ENCODE measurements at places on chromosomes 13 and 19.

- no peak for DNase-seq
Measured at GRCh38 chr19:1514295-1514661, 1.5 kb upstream of the ADAMTSL5 start.

DNA sequence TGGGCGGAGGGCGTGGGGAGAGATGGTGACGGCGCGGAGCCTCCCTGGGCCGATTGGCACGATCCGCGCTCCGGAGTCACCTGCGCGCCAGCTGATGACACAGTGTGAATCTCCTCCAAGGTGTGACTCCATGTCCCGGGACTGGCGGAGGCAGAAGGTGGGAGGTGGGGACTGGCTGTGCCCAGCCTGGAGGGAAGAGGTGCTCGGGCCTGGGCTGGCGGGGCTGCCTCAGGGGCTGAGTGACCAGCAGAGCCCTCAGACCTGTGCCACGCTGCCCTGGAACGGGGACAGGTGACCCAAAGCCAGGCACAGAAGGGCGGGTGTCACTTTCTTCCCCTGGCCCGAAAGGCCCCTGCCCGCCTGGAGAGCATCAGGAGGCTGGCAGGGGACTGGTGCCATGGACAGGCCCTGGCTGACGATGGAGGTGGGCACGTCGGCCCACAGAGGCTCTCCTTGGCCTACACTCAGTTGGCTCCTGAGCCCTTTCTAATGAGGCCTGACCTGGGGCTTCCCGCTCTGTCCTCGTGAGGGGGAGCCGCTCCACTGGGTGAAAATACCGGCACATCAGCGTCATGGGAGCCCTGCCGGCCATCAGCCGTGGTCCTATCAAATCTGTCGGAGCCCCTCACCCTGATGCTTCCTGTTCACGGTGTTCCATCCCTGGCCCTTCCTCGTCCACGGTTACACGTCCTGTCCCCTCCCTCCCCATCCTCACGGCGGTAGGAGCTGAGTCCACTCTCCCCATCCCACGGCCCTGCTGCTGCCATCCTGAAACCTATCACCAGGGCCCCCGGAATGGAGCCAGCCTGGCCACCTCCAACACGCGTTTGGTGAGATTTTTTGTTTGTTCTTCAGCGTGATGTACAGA, 75.6 kb downstream of the SPACA7 start:
- DNase-seq, result no peak

GRCh38 chr19:44539236-44539826, 9.9 kb upstream of the CEACAM20 start:
- DNase-seq, result no peak

DNA sequence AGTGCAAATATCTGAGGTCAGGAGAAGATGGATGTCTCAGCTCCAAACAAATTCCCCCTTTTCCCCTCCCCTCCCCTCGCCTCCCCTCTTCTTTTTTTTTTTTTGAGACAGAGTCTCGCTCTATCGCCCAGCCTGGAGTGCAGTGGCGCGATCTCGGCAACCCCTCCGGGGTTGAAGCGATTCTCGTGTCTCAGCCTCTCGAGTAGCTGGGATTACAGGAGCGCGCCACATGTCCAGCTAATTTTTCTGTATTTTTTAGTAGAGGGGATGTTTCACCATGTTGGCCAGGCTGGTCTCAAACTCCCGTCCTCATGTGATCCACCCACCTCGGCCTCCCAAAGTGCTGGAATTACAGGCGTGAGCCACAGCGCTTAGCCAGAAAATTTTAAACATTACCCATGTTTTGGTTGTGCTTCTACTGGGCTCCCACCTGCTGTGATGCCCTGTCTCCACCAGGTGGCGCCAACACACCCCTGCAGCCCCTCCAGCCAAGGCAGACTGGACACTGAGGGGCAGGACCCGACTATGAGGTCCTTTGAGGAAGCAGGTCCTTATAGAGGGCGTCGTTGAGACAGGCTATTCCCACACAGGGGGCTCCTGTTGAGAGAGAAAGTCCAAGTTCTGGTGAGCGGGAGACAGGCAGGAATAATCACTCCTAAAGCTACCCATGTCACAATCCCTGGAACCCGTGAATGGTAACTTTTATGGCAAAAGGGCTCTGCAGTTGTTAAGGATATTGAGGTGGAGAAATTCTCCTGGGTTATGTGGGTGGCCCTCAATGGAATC, 6.3 kb downstream of the ERICH4 start:
- DNase-seq, result peak; percentile 73

DNA sequence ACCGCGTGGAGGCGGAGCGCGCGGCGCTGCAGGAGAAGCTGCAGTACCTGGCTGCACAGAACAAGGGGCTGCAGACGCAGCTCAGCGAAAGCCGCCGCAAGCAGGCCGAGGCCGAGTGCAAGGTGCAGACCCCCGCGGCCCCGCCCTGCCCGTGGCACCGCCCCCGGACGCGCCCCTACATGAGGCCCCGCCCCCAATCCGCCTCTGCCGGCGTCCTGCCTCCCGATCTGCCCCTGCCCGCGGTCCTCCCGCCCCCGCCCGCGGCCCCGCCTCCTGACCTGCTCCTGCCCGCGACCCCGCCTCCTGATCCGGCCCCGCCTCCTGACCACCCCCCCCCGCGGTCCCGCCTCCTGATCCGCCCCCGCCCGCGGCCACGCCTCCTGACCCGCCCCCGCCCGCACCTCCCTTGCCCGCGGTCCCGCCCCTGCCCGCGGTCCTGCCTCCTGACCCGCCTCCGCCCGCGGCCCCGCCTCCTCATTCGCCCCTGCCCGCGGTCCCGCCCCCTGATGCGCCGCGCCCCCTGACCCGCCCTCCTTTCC, 11.7 kb downstream of the PRR36 start:
- no peak for DNase-seq

DNA sequence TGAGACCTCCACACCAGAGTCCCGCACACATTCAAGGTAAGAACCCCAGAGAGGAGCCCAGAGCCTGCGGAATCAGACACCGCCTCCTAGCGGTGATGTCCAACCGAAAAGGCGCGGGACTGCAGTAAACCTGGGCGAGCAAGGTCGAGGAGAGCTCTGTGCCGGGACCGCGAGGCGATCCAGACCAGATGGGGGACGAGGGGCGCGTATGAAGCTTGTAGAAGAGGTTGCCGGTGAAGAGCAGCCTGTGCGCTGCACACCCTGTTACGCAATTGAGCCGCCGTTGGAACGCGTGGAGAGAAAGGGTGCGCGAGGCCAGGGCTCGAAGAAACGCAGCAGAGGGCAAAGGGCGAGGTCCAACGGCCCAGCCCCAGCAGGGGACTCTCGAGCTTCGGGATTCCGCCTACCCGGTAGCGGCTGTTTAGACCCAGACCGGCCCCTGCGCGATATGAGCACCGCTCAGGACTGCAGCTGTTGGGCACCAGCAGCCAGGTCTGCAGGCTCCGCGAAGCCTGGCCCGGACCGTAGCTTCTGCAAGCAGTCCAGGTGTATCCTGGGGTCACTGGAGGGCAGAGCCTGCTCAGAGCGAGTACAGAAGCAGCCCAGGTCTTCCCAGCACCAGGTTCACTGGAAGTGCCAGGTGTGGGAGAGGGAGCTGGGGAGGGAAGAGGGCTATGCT, 65.9 kb upstream of the ZNF599 start:
- no peak for DNase-seq

GRCh38 chr19:9427941-9428340, 7.4 kb downstream of the ZNF266 start:
- no peak for DNase-seq

DNA sequence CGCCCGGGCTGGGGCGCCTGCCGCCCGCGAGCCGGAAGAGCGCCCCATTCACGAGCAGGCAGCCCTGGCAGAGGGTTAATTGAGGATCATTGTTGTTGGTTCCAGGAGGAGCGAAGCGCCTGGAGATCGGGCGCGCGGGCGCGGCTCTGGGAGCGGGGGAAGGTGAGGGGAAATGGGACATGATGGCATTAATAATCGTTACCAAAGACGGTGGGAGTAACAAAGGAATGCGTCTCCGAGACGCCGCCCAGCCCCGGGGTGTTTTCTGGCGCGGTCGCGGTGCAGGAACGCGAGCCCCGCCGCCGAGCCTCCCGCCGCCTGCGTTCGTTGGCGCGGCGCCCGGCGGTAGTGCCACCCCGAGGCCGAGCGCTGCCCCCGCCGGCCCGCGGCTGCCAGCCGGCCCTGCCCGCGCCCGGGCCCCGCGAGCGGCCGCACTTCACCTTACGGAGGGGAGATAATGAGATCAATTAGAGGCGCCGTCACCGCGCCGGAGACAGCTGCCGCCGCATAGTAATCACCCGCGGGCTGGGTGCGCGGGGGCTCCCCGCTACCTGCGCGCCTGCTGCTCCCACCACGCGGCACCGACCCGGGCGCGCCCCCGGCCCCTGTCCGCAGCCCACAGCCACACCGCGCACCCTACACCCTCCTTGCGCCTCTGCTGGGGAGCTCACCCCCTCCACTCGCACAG, 2.8 kb downstream of the ZNF536 start:
- DNase-seq, result no peak

DNA sequence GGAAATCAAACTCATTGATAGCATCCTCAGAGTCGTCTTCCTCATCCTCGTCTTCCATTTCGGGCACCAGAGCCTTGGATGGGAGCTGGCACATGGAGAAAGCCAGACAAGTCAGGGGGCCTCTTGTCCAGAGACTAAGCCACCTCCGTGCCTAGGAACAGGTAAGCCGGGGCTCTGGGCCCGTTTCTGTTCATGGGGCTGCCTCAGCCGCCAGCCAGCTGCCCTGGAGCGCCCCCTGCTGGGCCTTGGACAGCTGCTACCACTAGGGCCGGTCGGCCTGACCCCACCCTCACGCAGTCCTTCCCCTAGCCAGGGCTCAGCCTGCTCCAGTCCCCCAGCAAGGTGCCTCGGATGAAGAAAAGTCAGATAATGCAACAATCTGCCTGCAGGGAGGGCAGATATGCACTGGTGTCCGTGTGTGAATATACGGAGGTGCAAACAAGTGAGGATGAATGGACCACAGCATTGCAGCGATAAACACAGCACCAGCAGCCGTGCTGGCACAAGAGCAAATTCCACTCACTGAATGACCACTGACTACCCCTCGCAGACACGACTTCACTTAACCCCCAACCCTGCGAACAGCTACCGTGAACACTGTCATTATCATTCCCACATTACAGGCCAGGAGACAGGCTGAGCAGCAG, 11.9 kb upstream of the PRKD2 start:
- peak; percentile 57 for DNase-seq

DNA sequence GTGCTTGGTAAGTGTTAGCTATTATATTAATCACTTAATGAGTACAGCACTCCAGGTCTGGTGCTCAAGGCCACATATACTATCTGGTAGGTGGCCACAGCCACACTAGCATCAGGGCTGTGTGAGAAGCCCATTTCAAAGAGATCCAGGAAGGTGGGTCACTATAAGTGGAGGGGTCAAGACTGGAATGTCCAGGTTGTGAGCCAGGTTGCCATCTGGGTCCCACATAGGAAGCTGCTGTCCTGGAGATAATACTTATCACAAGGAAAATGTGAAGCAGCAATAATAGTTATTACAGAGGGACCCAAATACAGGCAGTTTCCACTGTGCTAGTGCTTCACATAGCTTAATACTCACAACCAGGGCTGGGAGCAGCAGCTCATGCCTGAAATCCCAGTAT, 13.1 kb downstream of the C19orf47 start:
- DNase-seq, result no peak

- no peak for DNase-seq
Measured at GRCh38 chr19:7469669-7470285, 19.1 kb downstream of the PEX11G start.

GRCh38 chr19:29277102-29277501, 64.2 kb upstream of the UQCRFS1 start:
- DNase-seq, result peak; percentile 80
